Central memory CD8-positive, alpha-beta T cell (primary cell): ENCODE measurements at places on chromosomes 4 and X.

DNA sequence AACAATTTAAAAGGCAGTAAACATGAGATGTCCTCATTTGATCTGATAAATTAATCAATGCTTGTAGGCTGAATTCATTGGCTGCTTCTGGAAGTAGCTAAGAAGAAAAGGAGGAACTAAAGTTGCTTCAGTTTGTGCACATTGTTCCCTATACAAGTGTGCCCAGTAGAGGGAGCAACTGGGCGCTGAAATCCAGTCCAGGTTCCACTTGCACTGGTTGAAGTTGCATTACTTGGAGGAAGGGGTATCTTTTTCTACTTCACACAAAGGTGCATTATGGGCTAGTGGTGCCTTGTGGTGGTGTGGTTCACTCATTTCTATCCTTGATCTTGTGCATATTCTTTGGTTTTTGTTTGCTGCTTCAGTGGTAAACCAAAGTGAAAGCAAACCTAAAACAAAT lies 67.9 kb upstream of the SOX3 start:
- DNase-seq = no peak

- DNase-seq = no peak
Measured at GRCh38 chrX:149570668-149571067, 16.6 kb downstream of the MAGEA9B start.

DNA sequence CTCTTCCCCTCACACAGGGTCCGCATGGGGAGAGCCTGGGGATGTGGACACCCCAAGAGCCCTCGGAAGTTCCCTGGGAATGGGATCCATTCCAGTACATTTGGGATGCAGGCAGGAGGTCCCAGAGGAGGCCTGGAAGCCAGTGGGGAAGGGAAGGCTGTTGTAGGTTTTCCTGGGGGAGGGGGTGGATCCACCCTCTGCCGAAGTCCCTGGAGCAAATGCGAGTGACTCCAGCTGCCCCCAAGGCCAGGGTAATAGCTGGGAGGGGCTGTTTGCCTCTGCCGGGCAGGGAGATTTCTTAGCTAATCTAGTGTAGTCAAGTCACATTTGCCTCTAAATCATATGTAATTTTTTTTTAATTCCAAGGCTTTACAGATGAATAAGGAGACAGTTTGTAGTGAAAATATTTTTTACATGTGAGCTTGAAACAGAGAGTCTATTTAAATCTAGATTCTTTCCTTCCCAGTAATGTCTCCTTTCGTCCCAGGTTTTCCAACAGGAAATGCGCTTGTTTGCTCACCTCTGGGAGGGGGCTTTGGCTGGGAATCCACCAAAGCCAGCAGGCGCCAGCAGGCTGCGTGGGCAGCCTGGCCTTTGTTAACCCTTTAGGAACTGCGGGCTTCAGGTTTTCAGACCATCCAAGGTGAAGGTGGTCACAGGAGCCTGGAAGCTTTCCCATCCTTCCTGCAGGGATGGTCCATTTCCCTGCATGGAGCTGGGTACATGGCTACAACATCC lies 26.8 kb downstream of the SH3TC1 start:
- DNase-seq = no peak

- DNase-seq = no peak
Measured at GRCh38 chr4:141375855-141376254, 155.2 kb downstream of the ZNF330 start.

DNA sequence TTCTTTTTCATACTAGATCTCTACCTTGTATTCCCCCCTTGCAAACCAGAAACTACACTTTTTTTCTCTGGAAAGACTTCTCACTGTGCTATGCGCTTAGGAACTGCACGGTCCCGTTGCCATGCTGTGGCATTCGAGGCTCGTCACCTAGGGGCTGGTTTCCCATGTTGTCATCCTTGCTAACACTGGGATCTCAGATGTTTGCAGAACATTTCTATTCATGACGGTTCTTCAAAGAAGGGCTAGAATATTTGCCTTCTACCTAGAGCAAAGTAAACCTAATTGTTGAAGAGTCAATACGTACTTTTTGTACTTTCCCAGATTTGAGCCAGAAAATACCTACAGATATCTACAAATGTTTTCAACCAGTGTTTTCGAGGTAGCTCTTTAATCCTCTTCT lies 41.0 kb downstream of the RS1 start:
- DNase-seq = no peak

- DNase-seq = no peak
Measured at GRCh38 chr4:16569790-16570189, 328.7 kb downstream of the LDB2 start.

GRCh38 chr4:119794113-119794512 lies 165.5 kb upstream of the PDE5A start:
- DNase-seq = no peak

- no peak for DNase-seq
Measured at GRCh38 chrX:48465336-48465933, 4.6 kb downstream of the SLC38A5 start.

DNA sequence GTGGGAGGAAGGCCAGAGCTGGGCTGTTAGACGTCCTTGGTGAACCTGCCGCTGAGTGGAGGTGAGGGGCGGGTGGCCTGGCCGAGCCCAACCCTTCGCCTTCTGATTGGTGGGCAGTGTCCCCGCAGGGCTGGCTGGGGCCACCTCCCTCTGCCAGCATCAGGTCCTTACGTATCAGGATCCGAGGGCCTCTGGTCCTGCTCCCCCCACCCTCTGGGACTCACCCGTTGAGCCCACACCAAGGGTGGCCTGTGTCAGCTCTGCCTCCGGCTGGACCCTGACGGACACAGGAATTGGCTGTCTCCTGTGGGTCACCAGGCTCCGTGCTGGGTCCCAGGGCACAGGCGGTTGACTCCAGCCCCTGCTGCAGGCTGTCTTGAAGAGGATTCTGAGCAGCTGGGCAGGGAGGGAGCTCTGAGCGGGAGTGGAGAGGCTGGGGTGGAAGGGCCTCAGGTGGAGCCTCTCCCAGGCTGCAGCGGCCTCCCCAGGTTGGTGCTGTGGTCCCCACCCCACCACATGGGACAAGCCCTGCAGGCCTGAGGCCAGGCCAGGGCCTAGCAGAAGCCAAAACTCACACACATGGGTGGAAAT lies 58.4 kb upstream of the NKX1-1 start:
- DNase-seq = no peak

GRCh38 chr4:5477613-5478012 lies 230.7 kb downstream of the EVC2 start:
- no peak for DNase-seq

GRCh38 chrX:108091878-108092291 lies 307 bp downstream of the ATG4A start:
- DNase-seq = no peak

DNA sequence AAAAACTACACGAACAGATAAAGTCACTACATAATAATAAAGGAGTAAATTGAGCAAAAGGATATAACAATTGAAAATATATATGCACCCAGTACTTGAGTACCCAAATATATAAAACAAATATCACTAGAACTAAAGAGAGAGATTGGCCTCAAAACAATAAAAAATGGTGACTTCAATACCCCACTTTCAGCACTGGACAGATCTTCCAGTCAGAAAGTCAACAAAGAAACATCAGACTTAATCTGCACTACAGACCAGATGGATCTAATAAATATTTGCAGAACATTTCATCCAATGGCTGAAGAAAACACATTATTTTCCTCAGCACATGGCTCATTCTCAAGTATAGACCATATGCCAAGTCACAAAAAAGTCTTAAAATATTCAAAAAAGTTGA lies 503.6 kb downstream of the NAP1L3 start:
- no peak for DNase-seq

- no peak for DNase-seq
Measured at GRCh38 chr4:76016393-76016792, 6.9 kb downstream of the CXCL10 start.

- no peak for DNase-seq
Measured at GRCh38 chr4:181698221-181698620, 545.0 kb upstream of the TENM3 start.

GRCh38 chrX:11770320-11770719 lies 12.3 kb downstream of the MSL3 start:
- DNase-seq = peak; percentile 30

GRCh38 chrX:49876750-49877149 lies 2.5 kb upstream of the USP27X start:
- DNase-seq = no peak

- DNase-seq = no peak
Measured at GRCh38 chr4:14769993-14770392, 232.3 kb upstream of the CPEB2 start.

DNA sequence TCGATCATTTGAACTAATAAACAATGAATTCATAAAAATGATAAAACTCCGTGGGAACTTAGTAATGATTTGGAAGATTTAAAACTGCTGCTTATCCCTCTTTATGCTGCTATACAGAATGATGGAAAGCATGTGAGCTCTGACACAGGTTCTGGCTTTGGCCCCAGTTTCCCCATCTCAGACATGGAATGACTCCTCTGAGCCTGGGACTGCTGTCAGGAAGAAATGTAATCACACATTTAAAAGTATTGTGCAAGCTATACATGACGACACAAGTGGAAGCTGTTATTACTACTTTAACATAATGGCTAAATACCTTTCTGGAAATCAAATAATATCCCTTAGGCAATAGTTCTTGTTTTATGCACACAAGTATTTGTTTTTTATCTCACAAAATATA lies 161.7 kb downstream of the DCHS2 start:
- DNase-seq = no peak

DNA sequence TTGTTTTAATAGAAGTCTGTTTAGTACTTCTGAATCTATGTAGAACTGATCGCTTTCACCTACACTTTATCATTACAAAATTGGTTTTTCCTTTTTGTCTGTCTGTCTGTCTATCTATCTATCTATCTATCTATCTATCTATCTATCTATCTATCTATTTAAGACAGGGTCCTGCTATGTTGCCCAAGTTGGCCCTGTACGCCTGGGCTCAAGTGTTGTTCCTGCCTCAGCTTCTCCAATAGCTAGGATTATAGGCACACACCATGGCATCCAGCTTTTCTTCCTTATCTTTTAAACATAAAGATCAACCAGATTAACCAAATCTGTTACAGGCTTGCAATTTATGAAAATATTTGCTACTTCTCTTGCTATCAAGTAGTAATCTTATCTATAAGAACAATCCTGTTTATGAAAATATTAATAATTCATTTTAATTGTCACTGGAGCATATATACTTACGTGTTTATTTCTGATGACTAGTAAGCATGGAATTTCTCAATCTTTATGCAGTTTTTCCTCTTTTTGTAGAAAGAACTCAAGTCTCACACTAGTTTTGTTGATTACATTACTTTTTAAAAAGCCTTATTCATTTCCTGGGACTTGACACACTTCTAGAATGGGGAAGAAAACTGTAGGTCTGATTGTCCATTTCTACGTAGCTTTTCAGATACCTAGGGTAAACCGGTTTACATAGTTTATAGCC lies 24.5 kb downstream of the KIAA0232 start:
- DNase-seq = no peak

DNA sequence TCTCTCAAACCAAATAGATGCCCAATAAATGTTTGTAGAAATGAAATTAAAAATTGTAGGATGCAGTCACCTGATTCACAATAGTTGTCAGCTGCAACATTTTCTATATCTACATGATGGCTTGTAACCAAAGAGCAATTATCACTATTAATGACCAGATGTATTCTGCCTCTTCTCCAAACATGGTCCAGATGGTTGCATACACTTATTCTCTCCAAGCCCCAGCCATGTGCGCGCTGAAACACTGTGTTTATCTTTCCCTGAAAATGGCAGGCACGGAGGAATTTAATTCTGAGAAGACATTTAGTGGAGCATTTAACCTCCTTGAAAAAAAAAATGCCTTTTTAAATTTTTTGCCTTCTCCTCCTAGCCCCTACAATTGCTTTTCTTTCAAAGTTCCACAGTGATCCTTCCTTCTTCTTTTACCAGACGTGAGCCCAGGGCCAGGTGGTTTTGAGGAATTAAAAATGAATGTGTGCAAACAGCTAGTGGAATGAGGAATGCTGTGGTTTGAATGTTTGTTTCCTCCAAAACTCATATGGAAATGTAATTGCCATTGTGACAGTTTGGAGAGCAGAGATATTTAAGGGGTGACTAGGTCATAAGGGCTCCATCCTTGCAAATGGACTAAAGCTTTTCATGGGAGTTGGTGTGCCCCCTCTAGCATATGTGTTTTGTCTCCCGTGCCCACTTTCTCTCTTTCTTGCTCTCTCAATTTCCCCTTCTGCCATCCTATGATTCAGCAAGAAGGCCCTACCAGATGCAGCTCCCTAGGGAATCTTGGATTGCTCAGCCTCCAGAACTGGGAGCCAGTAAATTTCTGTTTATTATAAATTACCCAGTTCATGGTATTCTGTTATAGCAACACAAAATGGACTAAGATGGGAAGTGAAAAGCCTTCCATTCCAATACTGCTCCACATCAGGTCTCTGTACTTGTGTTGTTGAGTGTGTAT lies 136.0 kb downstream of the GABRB1 start:
- no peak for DNase-seq

- DNase-seq = no peak
Measured at GRCh38 chrX:132710656-132711155, 221.9 kb upstream of the MBNL3 start.

- no peak for DNase-seq
Measured at GRCh38 chr4:37946503-37947179, 13.6 kb upstream of the PTTG2 start.

- DNase-seq = no peak
Measured at GRCh38 chrX:21960569-21961541, 20.3 kb downstream of the SMS start.

GRCh38 chr4:81335122-81335912 lies 120.3 kb upstream of the PRKG2 start:
- no peak for DNase-seq

GRCh38 chrX:136493011-136493410 lies 4.4 kb upstream of the HTATSF1 start:
- no peak for DNase-seq

DNA sequence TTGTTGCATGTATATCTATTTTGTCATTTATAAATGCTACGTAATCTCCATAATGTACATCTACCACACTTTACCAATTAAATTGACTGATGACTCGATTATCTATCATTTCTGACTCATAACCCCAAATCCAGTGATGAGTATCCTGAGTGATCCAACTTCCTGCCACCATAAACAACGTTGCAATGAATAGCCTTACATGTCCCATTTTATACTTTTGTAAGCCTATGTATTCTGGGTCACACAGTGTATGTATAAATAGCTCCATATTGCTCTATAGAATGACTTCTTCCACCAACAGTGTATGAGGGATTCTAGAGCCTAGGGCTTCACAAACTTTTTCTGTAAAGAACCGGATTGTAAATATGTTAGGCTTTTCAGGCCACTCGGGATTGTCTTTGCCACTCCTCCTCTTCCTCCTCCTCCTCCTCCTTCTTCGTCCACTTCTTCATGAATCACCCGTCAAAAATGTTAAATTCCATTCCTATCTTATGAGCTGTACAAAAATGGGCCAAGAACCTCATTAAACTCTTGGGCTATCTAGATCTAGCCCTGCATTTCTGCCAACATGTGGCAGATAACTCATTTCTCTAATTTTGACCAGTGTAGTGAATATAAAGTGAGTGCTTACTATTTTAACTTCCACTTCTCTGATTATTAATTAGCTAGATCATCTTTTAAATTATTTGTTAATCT lies 672.2 kb upstream of the AMOT start:
- no peak for DNase-seq

DNA sequence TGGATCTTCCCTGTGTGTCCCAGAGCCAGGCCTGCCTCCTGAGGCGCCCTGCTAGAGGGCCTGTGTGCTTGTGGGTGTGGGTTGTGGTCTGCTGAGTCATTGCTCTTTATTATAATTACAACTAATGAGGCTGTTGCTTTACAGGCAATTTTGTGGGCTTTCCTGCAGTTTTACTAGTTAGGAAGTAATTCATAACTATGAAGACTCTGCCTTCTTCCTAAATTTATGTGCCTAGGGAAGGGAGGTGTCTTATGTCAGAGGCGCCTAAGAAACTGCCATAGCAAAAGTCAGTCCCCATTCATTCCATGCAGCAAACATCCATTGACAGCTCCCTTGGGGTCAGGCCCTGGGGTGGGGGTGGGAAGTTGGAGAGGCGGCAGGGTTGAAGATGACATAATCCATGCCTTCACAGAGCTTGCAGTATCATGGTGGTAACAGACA lies 359.2 kb downstream of the IDS start:
- no peak for DNase-seq
